ENCODE measurements at places on chromosomes 12 and 14.

DNA sequence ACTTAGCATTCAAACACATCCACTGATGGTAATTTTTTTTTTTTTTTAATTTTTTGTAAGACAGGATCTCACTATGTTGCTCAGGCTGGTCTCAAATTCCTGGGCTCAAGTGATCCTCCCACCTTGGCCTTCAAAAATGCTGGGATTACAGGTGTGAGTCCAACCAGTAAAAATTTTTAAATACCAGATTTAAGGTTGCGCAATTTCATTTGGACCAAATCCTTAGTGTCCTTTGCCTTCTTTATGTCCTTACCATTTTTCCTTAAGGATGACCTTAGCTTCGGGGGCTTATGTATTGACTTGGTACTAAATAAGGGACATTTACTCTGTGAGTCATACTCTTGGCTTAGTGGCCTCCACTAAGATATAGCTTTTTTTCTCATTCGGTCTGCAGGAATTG is 4.1 kb upstream of the PLBD1 start:
- no peak for DNase-seq

- DNase-seq: no peak
These were observed 232.1 kb downstream of the NAV3 start for GRCh38 chr12:78062786-78063185.

GRCh38 chr12:12693111-12693671 is 2.8 kb downstream of the GPR19 start:
- DNase-seq: no peak

DNA sequence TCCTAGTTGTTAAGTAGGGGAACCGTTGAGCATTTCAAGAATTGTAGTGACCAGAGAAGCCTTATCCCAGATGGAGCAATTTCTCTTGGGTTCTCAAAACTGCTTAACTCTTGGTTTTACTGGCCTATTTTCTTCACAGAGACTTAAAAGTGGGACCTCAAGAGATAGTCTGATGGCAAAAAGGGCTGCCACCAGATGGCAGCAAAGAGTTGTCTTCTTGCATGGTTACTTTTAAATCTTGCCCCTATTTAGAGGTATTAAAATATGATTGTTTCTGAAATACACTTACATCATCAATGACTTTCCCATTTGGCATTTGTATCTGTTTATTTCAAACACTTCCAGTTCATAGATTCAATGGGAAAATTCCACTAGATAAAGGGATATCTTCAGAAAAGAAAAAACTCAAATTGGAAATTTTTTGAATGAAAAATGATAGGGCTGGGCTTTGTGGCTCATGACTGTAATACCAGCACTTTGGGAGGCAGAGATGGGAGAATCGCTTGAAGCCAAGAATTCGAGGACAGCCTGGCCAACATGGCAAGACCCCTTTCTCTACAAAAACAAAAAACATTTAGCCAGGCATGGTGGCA is 69.9 kb upstream of the CNTN1 start:
- no peak for DNase-seq

GRCh38 chr12:52238916-52239646 is 6.0 kb downstream of the KRT7 start:
- no peak for DNase-seq

DNA sequence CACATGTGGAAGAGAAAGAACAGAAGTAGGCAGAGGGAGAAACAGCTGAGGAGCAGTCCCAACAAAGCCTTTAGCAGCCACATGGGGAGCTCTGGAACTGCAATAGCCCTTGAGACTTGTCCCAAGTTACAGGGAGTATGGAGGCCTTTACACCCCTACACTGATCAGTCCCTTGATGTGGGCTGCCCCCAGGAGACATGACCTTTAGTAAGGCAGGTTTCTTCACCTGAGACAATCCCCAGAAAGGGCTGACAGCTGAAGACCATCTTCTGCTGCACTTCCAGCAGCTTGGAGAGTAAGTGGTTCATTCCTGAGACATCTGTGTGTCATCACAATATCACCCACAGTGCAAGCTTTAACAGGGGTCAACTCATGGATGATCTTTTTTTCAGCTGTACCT is 8.6 kb upstream of the SNAPC1 start:
- no peak for DNase-seq

GRCh38 chr14:59187802-59188460 is 536 bp upstream of the DAAM1 start:
- DNase-seq: peak; percentile 47

DNA sequence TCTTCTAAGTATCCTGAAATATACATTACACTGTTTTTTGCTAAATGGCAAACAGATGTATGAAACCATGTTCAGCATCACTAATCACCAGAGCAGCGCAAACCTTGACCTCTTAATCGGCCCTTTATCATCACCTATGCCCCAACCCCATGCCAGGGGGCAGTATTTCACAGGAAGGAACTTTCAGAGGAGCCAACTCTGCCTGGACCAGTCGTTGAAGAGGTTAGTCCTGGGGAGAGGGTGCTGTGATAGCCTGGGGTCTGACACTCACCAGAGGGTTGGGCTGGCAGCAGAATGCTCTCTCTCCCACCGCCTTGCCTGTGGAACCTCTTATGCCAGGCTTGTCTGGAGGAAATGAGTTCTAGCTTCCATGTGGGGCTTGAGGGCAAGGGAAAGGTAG is 411.7 kb downstream of the TMEM117 start:
- DNase-seq: no peak

- DNase-seq: no peak
These were observed 133.0 kb downstream of the CPNE8 start for GRCh38 chr12:38772437-38772836.

DNA sequence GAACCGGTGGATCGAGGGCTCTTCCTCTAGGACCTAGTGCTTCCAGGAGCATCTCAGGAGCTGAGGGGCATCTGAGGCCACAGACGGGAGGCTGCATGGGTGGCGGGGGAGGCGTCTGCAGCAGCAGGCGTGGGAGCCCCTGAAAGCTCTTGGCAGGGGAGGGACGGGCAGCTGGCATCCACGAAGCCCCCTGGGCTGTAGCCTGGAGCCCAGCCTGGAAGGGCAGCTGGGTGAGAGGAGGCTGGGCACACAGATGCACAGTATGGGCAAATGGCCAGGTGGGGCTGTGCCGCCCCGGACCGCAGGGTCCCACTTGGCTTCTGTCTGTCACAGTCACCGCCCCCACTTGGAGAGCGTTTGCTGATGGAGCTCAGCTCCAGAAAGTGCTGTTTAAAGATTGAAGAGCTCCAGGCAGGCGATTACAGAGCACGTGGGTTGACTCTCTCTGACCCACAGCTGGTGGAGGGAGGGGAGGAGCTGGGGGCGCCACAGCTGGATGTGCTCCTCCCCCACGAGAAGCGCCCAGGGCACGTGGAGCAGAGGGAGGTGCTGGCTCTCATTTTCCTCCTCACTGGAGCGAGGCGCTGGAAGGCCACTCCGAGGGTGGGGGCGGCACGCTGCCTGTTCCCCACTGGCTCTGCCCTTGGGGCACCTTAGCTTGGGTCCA is 155.0 kb upstream of the C14orf180 start:
- DNase-seq: no peak

- DNase-seq: no peak
These were observed 52.4 kb downstream of the LMNTD1 start for GRCh38 chr12:25500651-25501050.

- no peak for DNase-seq
These were observed 3.1 kb upstream of the CCDC88C start for GRCh38 chr14:91420686-91421085.

- DNase-seq: no peak
These were observed 47.1 kb downstream of the IL31 start for GRCh38 chr12:122126713-122127597.

DNA sequence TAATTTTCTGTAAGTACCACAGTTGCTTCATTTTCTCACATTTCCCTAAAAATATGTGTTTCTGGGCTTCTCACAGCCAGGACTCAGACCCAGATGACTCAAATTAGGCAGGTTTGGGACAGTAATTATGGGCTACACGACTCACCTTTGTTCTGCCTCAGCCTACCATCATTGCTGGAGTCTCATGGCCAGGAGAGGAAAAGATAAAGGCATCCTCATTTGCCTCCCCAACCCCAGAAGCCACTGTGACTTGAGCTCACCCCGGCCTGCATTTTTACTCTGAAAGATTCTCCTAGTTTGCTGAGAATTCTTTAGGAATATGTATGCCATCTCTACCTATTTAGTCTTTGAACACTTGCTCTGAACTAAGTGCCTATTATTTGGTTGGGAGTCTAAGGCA is 207.8 kb downstream of the PAWR start:
- no peak for DNase-seq

DNA sequence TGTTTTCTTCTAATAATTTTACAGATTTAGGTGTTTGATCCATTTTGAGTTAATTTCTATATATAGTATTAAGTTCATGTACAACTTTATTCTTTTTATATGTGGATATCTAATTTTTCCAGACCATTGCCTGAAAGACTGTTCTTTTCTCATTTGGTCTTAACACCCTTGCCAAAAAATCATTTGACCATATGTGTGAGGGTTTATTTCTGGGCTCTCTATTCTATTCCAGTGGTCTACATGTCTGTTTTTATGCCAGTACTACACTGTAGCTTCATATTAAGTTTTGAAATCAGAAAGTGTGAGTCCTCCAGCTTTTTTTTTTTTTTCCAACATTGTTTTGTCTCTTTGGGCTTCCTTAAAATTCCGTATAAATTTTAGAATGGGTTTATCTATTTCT is 554.1 kb downstream of the KCNH5 start:
- no peak for DNase-seq

DNA sequence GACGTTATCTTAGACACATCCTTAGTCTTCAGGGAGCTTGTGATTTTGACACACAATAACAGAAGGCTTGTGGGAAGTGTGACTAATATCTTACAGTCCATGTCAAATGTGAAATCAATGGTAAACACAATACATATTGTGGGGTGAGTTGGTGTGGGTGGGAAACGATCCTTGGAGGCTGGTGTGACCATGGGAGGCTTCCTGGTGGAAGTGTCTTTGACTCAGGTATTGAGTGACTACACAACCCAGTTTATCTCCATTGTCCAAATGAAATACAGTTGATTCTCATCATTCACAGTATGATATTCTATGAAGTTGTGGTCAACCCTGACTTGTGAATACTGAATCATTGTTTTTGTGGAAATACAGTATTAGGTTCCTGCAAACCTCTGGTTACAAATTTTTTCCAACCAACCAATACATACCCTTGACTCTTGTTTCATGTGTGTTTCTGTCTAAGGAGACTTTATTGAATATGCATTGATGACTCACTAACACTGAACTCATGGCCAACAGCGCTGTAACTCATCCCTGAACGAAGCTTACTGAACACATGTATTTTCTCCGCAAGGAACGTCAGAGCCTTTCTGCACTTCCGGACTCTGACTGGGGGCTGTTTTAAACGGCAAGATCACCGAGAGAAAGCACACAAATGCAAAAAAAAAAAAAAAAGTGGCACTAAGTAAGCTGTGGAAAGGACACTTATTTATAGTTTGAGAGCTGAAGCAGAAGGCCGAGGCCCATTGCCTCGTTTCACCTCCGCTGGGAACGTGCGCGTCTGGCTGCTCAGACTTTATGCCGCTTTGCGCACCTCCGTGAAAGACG is 59.0 kb downstream of the CLMN start:
- DNase-seq: no peak

GRCh38 chr12:7582796-7583195 is 79.2 kb upstream of the CD163 start:
- DNase-seq: no peak

GRCh38 chr12:32260696-32261095 is 138.7 kb upstream of the FGD4 start:
- no peak for DNase-seq

GRCh38 chr12:16756833-16757555 is 151.0 kb upstream of the LMO3 start:
- DNase-seq: no peak

- DNase-seq: peak; percentile 74
These were observed 10.7 kb downstream of the STAC3 start for GRCh38 chr12:57240066-57240921.

- DNase-seq: no peak
These were observed 613 bp downstream of the RECQL start for GRCh38 chr12:21500786-21501257.

GRCh38 chr12:130880411-130880885 is 8.6 kb downstream of the RAN start:
- DNase-seq: no peak

GRCh38 chr12:52123487-52124186 is 44.1 kb downstream of the SMIM41 start:
- no peak for DNase-seq

GRCh38 chr12:108972358-108972757 is 48.5 kb downstream of the SVOP start:
- DNase-seq: no peak

GRCh38 chr14:90551733-90552464 is 155.1 kb downstream of the CALM1 start:
- DNase-seq: no peak

GRCh38 chr14:68961781-68962584 is 17.1 kb downstream of the ACTN1 start:
- peak; percentile 75 for DNase-seq

DNA sequence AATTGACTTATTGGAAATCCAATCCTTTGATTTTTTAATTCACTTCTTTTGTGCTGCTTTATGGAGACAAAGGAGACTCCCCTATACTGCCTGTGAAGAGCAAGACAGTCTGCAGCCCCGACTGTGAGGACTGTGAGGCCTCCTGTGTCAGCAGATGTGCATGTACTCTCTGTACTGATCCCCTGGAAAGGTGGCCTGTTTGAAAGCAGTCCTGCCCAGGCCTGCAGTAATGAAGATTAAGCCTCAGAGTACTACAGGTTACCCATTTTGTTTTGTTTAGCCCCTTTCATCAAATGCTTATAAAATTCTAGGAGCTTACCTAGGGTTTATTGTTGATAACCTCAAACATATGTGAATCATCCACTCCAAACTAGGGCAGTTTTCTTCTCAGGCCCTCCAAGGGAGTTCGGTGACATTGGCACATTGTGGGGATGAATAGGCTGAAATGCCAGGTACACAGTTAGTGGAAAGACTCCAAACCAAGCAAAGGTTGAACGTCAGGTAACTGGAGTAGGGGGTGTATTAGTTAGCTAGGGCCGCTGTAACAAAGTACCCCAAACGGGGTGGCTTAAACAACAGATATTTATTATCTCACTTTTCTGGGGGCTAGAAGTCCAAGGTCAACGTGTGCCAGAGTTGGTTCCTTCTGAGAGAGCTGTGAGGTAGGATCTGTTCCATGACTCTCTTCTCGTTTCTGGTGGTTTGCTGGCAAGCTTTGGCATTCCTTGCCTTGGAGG is 208.7 kb upstream of the BCL2L14 start:
- DNase-seq: no peak

DNA sequence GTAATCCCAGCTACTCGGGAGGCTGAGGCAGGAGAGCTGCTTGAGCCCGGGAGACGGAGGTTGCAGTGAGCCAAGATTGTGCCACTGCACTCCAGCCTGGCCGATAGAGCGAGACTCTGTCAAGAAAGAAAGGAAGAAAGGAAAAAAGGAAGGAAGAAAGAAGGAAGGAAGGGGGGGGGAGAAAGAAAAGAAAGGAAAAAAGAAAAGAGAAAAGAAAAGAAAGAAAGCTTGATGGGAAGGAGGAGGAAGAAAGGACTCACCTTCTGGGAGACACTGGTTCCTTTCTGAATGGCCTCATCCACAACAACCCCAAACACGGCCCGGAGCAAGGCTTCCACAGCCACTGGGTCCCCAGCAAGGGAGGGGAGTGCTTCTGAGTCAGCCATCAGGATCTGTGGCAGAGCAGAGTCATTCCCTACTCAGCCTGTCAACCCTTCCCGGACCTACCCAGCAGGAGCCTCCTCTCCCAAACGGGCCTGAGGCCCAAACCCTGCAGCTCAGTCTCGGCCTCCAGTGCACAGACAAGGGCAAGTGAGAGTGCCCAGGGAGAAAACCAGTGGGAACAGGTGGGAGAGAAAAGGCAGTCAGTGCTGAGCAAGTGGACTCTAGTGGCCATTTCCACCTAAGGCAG is 7.3 kb upstream of the ZNF740 start:
- DNase-seq: no peak

GRCh38 chr14:71486279-71486678 is 445.9 kb upstream of the RGS6 start:
- no peak for DNase-seq

GRCh38 chr12:124025661-124026060 is 52.6 kb downstream of the ZNF664 start:
- no peak for DNase-seq

All from caudate nucleus (tissue), 63 donors.